Activated CD8-positive, alpha-beta memory T cell treated with anti-CD3 and anti-CD28 coated beads for 36 hours (primary cell): ENCODE measurements at places on chromosomes 6 and 20. TPM values are rescaled to one million over a fixed set of nuclear protein-coding genes. Genes with fewer than 3 reads are reported as not detected.

Gene LST1
- total RNA-seq: 16.3 TPM

Gene C20orf204
- total RNA-seq: 2.6 TPM

Gene GNMT
- total RNA-seq: 0.59 TPM

Gene NFKBIL1
- 11.4 TPM for total RNA-seq

Gene CCN6
- total RNA-seq: not detected

Gene PDYN
- not detected for total RNA-seq

Gene RBPJL
- total RNA-seq: not detected

Gene GPR31
- not detected for total RNA-seq

Gene NKX2-2
- total RNA-seq: not detected
